ENCODE measurements at places on chromosomes 1 and 21.
A peak's percentile ranks its signal among the peaks of the same experiment; 100 is the strongest.

DNA sequence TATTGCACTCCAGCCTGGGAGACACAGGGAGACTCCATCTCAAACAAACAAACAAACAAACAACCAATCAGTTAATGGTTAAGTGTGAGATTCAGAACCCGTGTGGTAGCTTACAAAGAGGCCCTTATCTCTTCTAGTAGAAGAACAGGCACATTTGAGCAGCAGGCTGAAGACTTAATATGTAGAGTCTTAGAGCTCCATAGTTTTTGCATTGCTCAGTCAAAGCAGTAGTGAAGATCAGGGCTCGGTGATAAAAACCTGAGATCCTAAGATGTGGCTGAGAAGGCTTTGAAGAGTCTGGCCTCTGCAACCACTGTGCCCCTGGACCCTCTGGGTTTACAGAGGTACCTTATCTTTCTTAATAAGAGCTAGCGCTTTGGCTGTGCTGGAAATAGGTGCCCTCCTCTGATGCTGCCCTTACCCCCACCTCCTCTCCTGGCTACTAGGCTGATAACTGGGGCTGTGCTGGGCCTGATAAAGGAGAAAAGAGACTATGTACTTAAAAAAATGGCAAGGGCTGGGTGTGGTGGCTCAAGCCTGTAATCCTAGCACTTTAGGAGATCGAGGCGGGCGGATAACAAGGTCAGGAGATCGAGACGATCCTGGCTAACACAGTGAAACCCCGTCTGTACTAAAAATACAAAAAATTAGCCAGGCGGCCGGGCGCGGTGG, 10.5 kb upstream of the UCK2 start:
- DNase-seq, result no peak

DNA sequence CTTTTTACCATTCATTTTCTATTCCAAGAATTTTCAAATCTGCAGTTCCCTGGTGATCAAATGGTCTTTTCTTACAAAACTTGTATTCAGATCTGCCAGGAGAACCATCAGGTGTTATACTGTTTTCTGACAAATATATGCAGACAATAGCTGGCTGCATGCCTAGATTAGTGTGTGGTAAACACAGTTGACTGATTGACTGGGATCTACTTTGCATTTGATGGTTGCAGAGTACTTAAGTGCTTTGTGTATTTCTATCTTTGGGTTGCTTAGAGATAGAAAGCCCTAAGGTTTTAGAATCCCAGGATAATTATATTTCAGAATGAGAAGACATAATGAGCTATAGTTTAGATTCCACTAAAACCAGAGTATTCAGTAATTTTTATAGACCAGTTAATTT, 102.0 kb upstream of the CHODL start:
- DNase-seq, result no peak

DNA sequence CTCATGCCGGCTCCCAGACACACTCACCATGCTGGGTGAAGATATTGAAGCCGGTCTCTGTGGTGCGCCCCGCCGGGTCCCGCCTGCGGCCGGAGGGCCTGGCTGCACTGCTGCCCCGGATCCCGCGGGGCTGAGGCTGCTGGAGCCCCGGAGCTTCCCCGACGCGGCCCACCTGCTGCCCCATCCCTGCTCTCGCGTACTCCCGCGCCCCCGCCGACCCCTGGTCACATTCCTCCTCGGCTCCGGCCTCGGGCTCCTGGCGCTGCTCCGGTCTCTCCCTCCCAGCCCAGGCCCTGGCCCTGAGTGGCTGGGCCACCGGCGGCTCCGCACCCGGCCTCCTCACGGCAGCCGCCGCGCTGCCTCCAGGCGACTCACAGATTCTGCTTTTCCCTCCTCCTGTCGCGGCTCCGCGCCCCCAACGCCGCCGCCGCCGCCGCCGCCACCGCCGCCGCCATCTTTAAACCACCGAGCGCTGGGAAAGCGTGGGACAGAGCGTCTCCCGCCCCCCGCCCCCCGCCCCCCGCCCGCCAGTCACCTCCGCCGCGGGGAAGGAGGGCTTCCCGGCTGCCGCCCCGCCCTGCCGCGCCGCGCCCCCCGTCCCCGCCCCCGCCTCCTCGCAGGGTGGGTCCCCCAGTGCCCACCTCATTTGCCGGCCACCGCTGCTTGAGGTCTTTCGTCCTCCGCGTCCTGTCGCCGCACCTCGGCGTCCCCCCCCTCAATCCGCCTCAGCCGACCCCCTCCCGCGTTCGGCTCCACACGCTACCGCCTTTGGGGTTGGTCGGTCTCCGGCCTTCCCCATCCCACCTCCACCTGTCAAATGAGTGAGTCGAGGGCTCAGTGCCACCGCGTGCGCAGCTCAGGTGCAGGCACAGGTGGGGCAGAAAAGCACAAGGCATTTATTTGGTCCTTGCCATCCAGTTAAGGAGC, at the start of gene ABL2:
Gene ABL2, minus strand, starts transcription at position 464 of the 927 bp plus-strand sequence. Its CDS starts 280 bp downstream, at position 184.
- DNase-seq, result peak; percentile 30

DNA sequence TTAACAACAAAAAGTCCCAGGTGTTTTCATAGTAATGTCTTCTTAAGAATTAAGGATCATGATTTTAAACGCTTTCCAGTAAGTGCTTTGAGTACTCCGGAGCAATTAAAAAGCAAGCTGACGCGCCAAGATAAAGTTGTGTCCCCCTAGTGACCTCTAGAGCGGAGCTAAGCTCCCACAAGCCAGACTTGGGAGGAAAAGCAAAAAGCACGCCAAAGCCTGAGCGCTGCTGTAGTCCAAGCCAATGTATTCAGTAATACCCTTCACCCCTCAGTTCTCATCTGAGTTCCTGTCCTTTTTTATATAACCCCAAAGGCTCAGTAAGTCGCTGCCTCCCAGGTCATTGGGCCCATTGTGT, 3.5 kb upstream of the SLC44A5 start:
- DNase-seq, result no peak

- no peak for DNase-seq
Observed at GRCh38 chr1:84407958-84408422, 9.7 kb downstream of the DNASE2B start.

- peak; percentile 27 for DNase-seq
Observed at GRCh38 chr1:91278754-91279153, 125.9 kb downstream of the HFM1 start.

GRCh38 chr1:222896630-222897526, 82.0 kb downstream of the DISP1 start:
- no peak for DNase-seq

- DNase-seq, result no peak
Observed at GRCh38 chr1:17158961-17159360, 39.7 kb upstream of the PADI2 start.

GRCh38 chr1:111648806-111649205, 29.2 kb downstream of the RAP1A start:
- no peak for DNase-seq

GRCh38 chr1:37424523-37424922, 49.9 kb upstream of the ZC3H12A start:
- no peak for DNase-seq

DNA sequence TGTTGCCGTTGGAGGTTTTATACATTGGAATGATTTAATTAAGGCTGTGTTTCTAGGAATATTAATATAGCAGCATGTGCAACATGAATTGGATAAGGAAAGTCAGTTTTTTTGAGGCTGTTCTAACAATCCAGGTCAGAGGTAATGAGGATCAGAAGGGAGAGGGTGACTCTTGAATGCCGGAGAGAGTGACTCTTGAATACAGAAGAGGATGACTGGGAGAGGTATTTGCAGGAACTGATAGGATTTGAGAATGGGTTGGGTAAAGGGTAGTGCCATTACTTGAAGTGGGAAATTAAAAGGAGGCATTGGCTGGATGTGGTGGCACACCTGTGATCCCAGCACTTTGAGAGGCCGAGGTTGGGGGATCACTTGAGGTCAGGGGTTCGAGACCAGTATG, 55.6 kb upstream of the MACF1 start:
- DNase-seq, result no peak

GRCh38 chr1:66271216-66271903, 262.6 kb upstream of the SGIP1 start:
- peak; percentile 95 for DNase-seq

- DNase-seq, result no peak
Observed at GRCh38 chr1:29264773-29265389, 28.6 kb downstream of the PTPRU start.
